ENCODE measurements at places on chromosomes 4 and X. TPM values are rescaled to one million over a fixed set of nuclear protein-coding genes. Genes with fewer than 3 reads are reported as not detected.

GRCh38 chr4:141771889-141772830 is 135.8 kb downstream of the IL15 start:
- H3K27ac ChIP-seq: no peak overlapping the region
- H3K36me3 ChIP-seq: no peaks in the 10 kb centered on the region
- H3K27me3 ChIP-seq: no peaks in the 10 kb centered on the region
- DNase-seq: no peak

The ATP7A gene
- polyA plus RNA-seq: 1.5 TPM

The STAP1 gene
- polyA plus RNA-seq: 37.8 TPM

- H3K4me1 ChIP-seq: no peaks in the 10 kb centered on the region
- H3K27ac ChIP-seq: no peak overlapping the region
- no peak overlapping the region for H3K4me3 ChIP-seq
- H3K36me3 ChIP-seq: no peaks in the 10 kb centered on the region
Observed at GRCh38 chr4:120971884-120972283, 49.4 kb upstream of the PRDM5 start.

- DNase-seq: no peak
- no peak overlapping the region for H3K4me3 ChIP-seq
- no peaks in the 10 kb centered on the region for H3K4me1 ChIP-seq
- no peaks in the 10 kb centered on the region for H3K27me3 ChIP-seq
Observed at GRCh38 chr4:57676394-57676793, 566.2 kb upstream of the IGFBP7 start.

- H3K4me3 ChIP-seq: no peak overlapping the region
- no peak overlapping the region for H3K27ac ChIP-seq
- no peak for DNase-seq
- H3K4me1 ChIP-seq: no peaks in the 10 kb centered on the region
- H3K36me3 ChIP-seq: no peaks in the 10 kb centered on the region
Observed at GRCh38 chr4:5307928-5308327, 256.6 kb downstream of the STK32B start.

- DNase-seq: no peak
- peaks cover 19% of the 10 kb centered on the region for H3K27me3 ChIP-seq
- H3K36me3 ChIP-seq: no peaks in the 10 kb centered on the region
- H3K4me1 ChIP-seq: peaks cover 43% of the 10 kb centered on the region
- no peak overlapping the region for H3K4me3 ChIP-seq
Observed at GRCh38 chr4:153252122-153252521, 47.9 kb downstream of the TRIM2 start.

- H3K27me3 ChIP-seq: no peaks in the 10 kb centered on the region
- H3K4me1 ChIP-seq: no peaks in the 10 kb centered on the region
- H3K36me3 ChIP-seq: no peaks in the 10 kb centered on the region
- H3K27ac ChIP-seq: no peak overlapping the region
Observed at GRCh38 chrX:31353095-31353494, 281.3 kb upstream of the FTHL17 start.

- no peaks in the 10 kb centered on the region for H3K27me3 ChIP-seq
- no peak for DNase-seq
Observed at GRCh38 chr4:118557298-118557851, 127.8 kb upstream of the METTL14 start.

DNA sequence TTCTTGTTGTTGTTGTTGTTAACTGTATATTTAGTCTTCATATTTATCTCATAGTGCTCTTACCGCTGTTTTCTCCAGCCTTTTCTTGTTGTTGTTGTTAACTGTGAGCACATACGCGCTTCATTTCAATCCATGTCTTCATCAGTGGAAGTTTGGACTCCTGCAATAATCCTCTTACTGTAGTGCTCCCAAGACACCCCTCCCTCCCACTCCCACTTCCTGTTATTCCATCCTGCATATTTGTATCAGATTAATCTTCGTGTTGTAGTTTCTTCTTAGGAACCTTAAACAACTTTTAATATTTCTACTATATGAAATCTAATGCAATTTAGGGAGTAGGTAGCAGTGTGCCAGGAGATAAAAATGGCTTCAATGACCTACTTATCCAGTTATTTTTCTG is 674.8 kb downstream of the RAPGEF2 start:
- H3K27me3 ChIP-seq: no peaks in the 10 kb centered on the region
- no peaks in the 10 kb centered on the region for H3K36me3 ChIP-seq
- DNase-seq: no peak
- H3K27ac ChIP-seq: no peak overlapping the region
- no peaks in the 10 kb centered on the region for H3K4me1 ChIP-seq
- H3K4me3 ChIP-seq: no peak overlapping the region

The FAT4 gene
- polyA plus RNA-seq: 0.24 TPM

The ARHGAP36 gene
- not detected for polyA plus RNA-seq

The HHIP gene
- polyA plus RNA-seq: not detected

DNA sequence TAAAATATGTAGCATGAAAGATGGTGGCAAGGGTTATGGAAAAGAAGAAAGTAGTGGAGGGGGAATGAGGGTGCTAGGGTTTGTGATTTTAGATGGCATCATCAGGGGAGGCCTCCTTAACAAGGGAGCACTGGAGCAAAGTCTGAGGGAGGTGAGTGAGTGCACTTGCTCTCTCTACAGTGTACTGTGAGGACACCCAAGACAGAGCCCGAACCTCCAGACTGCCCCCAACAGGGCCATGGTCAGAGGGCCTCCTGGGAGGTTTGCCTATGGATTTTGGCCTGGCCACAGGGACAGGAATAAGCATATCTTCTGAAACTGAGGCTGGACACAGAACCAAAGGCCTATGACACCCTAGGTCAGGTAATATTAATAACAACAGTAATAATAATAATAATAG is 21.4 kb upstream of the PJA1 start:
- no peak overlapping the region for H3K4me3 ChIP-seq
- no peaks in the 10 kb centered on the region for H3K27me3 ChIP-seq
- no peaks in the 10 kb centered on the region for H3K36me3 ChIP-seq
- no peak for DNase-seq
- H3K4me1 ChIP-seq: no peaks in the 10 kb centered on the region
- H3K27ac ChIP-seq: no peak overlapping the region

The AFP gene
- not detected for polyA plus RNA-seq

DNA sequence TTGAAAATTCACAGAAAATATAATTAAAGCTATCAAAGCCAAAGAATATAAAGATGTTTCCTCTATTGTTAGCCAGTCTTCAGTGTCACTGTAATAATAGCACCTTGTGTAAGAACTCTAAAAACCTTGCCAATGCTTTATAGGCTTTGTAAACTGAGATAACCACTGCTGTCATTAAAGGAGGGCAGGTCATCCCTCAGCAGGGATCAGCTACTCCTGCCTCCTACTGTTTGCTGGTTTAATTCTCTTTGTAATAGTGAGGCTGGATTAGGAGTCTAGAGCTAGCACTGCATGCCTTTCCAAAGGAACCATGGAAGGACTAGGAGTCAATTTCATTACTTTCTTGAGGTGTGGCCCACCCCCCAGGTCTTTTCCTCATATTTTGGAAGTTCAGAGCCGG is 46.2 kb downstream of the FHIP1A start:
- no peak overlapping the region for H3K27ac ChIP-seq
- no peak for DNase-seq
- H3K27me3 ChIP-seq: no peaks in the 10 kb centered on the region

GRCh38 chr4:60189286-60189685 is 1010.8 kb upstream of the ADGRL3 start:
- no peak overlapping the region for H3K27ac ChIP-seq
- DNase-seq: no peak
- H3K36me3 ChIP-seq: no peaks in the 10 kb centered on the region
- no peaks in the 10 kb centered on the region for H3K4me1 ChIP-seq

The RBM3 gene
- polyA plus RNA-seq: 224 TPM
